ENCODE measurements at places on chromosomes 13 and 19.

- peak; percentile 94 for DNase-seq
Observed at GRCh38 chr13:114130837-114131582, 1.4 kb downstream of the RASA3 start.

- no peak for DNase-seq
Observed at GRCh38 chr19:610071-610800, 20.6 kb downstream of the HCN2 start.

DNA sequence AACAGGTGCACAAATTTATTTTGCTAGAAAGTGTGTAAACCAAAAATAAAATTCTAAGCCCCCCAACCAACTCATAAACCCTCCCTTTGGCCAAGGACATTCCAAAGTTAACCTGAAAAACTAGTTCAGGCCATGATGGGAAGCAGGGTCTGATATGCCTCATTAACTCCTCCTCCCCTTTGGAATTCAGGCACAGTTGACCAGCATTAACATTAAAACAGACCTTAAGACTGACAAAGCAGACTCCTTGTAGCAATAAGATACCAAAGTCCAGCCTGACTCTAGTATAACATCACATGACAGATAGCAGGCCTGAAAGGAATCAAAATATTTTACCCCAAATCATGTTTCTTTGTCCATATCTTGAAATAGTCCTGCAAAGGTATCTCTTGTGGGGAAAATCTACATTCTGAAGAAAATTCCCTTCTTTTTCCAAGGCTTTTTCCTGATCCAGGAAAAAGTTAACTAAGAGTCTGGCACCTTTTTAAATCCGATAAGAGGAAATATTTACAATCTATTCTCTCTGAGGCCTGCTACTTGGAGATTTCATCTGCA lies 19.7 kb downstream of the NEK5 start:
- DNase-seq: no peak

- DNase-seq: no peak
Observed at GRCh38 chr19:46715975-46716671, 791 bp downstream of the PRKD2 start.

DNA sequence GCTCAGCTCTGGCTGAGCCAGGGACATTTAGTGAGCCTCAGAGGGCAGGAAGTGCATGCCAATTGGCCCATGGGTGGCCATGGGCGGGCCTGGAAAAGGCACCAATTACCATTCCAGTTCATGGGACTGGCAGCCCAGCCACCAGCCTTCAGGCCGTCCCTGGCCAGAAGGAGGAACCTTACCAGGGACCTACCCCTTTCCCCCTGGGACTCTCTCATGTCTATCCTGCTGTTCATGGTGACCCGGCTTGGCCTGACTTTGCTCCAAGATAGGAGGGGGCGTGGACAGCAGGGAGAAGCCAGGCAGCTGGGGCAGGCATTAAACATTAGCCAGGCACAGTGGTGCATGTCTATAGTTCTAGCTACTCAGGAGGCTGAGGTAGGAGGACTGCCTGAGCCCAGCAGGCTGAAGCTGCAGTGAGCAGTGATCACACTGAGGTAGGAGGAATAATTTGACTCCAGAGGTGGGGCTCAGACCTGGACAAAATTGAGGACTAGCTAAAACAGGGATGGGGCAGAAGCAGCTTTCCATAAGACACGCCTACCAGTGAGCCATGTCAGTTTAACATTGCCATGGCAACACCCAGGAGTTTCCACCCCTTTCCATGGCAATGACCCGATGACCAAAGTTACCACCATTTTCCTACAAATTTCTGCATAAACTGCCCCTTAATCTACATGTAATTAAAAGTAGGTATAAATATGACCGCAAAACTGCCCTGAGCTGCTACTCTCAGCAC lies 14.3 kb upstream of the ZNF426 start:
- no peak for DNase-seq

DNA sequence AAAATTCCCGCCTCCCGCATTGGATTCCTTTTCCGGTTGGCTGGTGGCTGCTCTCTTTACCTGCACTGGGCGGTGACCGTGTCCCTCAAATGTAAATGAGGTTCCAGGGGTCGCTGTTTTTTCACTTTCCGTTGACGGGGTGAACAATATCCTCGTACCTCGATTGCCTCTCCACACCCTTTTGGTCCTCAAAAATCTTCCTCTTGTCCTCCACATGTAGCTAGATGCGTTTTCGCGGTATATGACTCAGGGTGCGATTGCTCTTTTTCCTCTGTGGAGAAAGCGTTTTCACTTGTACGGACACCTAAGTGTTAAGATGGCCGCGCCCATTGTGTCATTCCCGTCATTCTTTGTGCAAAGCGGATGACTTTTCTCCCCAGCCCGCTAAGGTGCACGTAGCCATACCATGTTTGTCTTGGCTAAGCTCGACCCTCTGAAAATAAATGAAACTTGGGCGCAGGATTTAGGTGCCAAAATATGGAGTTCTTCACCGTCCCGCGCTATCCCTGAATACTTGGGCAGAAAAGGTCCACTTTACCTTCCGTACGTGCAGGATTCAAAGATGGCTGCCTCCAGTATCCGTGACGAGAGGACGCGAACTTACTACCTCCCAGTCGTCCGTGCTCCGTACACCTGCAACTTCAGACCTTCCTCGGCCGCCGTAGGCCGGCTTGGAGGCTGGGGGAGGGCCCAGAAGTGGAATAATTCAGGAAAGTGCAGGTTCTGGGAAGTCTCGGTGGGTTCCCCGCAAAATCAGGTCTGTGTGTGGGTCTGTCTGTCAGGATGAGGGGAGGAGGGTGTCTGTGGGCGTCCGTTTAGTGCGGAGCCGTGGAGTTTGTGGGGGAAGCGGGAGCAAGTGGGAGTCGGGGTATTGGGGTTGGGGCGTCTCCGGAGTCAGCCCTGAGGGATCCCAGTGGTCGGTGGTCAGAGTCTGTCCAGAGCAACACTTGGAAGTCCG lies at the start of gene ZNF613:
TSS of gene ZNF613 (plus strand) at position 689 of the 958 bp plus-strand sequence. CDS start 8,749 bp downstream, outside the sequence.
- DNase-seq: peak; percentile 94

DNA sequence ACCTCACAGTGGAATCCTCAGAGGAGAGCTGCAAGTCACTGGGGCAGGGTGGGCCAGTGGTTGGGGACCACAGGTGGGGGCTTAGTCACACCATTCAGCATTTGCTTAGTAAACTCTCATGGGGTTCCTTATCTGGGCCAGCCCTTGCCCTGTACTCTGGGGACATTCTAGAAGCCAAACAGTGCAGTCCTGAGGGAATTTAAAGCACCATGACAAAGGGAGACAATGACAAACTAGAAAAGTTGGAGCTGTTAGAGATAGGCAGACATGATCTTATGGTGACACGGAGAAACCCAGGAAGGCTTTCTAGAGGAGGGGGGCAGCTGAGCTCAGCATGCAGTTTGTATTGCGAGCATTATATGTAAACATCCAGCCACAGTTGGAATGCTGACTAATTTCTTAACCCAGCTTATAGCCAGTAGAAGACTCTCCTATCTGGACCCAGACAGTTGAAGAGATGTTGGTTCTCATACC lies 87.6 kb downstream of the ZNF429 start:
- DNase-seq: no peak

DNA sequence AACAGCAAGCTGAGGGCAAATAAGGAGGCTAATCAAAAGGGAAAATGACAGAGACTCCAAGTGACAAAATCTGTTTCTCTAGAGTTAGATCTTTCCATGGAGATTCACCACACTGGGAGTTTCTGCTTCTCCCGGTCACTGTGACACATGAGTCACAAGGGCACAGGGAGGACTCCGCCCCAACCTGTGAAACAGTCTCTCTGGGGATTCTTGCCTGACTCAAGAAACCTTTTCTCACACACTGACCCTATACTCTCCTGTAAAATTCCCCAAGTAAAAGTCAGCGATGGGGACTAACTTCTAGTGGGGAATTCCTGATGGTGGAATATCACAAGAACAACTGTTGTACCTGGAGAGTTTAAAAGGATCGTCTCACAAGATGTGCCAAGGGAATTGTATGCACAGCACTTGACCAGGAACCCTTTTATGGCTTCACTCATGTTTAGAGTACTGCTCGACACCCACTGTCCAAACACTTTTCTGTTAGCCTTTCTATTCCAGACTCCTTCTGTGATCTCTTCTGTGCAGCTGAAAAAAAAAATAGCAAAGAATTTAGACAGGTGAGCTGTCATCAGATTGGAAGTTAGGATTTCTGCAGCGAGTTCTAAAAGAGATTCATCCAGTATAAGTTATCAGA lies 46.8 kb upstream of the URAD start:
- peak; percentile 67 for DNase-seq

DNA sequence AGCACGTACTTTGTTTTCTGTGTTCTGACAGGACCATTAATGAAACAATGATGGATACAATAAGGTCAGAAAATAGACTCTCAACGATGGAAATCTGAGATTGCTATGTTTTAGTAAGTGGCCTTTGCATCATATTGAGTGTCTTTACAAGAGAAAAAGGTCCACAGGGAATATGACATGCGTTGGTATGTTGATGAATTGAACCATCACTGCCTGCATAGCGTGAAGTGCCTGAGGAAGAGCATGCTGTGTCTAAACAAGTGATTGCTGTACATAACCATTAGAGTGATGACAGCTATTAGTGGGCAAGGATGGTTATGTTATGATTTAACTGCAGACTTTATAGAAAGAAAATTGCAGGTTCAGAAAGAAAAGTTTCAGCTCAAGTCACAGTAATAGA lies 623.2 kb downstream of the SLITRK5 start:
- no peak for DNase-seq

GRCh38 chr19:50449236-50449899 lies 16.7 kb downstream of the MYBPC2 start:
- DNase-seq: no peak

DNA sequence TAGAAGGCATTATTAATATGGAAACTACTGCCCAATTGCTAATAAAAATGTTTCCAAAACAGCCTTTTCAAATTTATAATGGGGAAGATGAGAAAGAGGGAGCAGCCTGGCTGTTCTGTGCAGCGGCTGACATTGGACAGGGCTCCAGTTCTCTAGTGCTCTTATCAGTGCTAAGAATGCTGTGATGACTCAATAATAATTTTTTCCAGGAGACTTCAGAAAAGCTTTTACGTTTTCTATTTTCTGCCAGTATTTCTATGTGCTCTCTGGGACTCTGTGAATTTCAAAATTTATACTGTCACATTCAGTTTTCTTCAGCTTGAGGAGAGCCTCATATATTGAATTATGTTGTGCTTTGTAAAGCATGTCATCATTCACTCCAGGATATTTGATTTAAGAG lies 209.6 kb downstream of the VWA8 start:
- DNase-seq: no peak

GRCh38 chr19:14632286-14632685 lies 42.4 kb downstream of the ADGRE3 start:
- DNase-seq: no peak

- no peak for DNase-seq
Observed at GRCh38 chr13:26606631-26607030, 49.1 kb downstream of the WASF3 start.

- DNase-seq: no peak
Observed at GRCh38 chr13:98856983-98857382, 104.5 kb upstream of the SLC15A1 start.

DNA sequence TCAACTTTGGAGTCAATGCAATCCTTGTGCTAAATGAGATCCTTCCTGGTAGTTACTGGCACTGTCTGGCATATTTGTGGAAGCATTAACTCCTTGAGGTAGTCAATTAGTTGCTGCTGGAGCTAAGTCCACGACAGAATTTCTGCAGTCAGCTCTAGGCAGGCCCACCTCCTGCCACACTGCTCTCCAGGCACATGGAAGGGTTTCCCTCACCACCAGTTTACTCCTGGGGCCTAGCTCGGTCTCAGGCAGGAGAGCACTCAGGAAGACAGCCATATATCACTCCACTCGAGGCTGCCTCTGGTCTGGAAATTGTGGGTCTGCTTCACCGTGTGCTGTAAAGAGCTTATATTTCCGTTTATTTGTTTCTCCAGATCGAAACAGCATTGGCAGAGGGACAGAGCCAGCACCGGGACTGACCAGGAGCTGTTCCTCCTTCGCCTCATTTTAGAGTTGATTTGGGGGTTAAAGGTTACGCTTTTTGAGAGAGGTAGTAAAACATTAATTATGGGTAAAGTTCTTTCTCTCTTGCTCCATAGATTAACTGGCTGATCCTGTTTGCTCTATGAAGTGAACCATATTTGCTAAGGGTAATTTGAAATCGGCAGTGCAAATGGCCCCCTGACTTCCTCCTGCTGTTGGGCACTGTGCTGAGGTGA lies 20.6 kb upstream of the GTF3A start:
- peak; percentile 68 for DNase-seq

DNA sequence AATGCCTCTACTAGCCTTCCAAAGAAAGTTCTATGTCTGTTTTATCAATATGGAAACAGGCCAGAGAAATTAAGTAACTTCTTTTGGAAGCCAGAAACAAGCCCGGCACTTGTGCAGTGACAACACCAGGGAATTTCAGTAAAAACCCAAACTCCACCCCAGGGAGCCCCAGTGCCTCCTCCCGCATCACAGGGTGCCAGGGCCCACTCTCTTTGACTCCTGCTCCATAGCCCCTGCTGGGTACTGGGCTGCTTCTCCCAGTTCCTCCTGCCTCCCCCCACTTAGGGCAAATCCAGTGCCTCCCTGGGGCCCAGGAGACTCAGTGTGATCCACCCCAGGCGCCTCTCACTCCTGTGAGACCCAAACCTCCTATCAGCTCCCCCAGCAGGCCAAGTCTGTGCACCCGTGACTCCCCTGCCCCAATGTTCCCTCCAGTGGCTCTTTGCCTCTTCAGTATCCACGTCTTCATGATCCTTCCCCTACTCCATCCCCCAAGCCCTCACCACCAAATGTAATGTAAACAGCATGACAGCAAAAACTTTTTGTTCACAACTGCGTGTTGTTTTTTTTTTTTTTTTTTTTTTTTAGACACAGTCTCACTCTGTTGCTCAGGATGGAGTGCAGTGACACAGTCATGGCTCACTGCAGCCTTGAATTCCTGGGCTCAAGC lies 2.3 kb upstream of the FFAR3 start:
- DNase-seq: peak; percentile 39

DNA sequence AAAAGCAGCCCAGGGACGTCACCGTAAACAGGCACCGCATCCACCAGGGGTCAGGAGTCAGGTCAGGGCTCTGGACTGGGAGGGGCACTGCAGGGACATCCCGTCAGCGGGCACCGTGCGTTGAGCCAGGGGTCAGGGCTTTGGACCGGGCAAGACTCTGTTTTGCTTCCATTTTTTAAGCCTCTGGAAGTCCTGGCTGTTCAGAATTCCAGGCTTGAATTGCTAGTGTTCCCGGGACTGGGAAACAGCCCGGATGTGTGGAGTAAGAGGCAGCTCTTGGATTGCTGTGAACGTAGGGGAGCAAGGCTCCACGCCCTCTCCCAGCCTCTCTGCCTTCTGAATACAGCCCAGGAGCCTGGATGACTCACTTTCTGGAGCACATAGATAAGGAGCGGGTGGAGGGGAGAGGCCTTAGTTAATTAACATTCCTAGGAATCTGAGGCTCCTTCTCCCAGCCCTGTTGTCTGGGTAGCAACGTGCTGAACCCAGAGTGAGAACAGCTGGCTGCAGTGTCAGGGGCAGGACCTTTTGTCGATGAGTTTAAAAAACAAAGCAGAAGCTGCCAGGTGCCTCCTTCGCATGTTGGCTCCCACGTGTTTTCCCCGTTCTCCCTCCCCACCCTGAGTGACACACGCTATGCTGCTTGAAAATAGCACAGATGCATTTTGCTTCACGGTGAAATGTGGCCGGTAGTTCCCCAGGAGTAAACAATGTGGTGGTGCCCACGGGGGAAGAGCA lies 21.9 kb downstream of the ATP11A start:
- DNase-seq: peak; percentile 99
